H54 (cell line): ENCODE measurements at places on chromosomes 5 and 9.

DNA sequence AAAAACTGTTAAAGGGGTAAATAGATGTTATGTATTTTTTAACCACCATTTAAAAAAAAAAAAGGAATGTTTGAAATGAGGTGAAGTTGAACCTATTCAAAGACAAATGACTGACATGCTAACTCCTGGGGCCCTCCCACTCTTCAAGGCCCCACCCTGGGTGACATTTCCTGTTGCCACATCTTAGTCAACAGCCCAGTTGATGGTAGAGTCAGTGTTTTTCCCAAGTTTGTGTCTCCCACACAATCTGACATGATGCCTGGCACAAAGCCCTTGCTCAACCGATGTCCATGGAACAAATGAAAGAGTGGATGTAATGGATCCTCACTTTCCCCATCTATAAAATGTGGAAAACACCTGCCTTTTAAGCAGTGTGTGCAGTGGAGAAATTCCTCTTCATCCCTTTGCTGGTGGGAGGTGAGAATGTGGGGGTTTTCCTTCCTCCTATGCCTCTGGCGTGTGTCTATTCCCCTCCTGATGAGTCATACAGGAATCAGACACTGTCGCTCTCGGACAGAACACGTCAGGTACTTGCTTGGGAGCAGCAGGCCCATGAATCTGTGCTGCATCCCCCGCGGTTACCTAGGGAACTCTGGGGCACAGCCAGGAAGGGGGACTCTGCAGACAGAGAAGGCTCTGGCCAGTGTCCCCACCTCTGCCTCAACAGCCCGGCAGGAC lies 13.7 kb upstream of the ADRA1B start:
- no peak for DNase-seq

- no peak for DNase-seq
Measured at GRCh38 chr5:68240202-68240601, 24.6 kb downstream of the PIK3R1 start.

GRCh38 chr5:15936505-15937245 lies 242.9 kb downstream of the MARCHF11 start:
- DNase-seq, result no peak

GRCh38 chr9:2923766-2924379 lies 80.0 kb upstream of the PUM3 start:
- DNase-seq, result no peak

DNA sequence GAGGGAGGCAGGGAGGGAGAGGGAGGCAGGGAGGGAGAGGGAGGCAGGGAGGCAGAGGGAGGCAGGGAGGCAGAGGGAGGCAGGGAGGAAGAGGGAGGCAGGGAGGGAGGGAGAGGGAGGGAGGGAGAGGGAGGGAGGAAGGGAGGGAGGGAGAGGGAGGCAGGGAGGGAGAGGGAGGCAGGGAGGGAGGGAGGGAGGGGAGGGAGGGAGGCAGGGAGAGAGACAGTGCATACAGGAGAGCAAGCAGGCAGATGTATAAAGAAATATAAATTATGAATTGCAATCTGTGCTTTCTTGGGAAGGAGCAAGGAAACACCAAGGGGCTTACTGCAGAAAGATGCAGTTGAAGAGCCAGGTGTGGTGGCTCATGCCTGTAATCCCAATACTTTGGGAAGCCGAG lies 147.2 kb upstream of the PANK3 start:
- DNase-seq, result no peak

DNA sequence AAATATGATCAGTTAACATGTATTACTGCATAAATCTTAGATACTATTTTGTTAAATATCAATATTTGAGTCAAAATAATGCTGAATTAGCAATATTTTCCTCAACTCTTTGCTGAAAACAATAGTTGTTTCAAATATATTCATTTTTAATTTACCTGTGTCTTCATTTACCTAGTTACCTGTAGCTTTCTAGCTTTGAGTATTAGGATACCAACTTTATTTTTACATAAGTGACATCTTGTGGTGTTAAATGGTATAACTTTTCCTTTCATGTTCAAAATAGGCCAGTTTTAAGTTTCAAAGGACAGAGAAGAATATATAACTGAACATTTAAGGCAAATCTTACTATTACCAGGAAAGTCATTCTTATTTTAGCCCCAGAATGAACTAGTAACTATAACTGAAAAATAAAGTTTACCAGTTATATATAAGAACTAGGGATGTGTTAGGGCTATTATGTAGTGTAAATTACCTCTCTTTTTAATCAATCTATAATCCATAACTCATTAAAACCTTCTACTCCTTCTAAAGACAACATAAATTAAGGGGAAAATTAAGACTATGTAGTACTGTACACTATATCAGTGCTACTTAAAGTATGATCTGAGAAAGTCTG lies 25.3 kb downstream of the AP3B1 start:
- DNase-seq, result no peak

GRCh38 chr9:121365564-121365963 lies 4.5 kb downstream of the STOM start:
- DNase-seq, result no peak

DNA sequence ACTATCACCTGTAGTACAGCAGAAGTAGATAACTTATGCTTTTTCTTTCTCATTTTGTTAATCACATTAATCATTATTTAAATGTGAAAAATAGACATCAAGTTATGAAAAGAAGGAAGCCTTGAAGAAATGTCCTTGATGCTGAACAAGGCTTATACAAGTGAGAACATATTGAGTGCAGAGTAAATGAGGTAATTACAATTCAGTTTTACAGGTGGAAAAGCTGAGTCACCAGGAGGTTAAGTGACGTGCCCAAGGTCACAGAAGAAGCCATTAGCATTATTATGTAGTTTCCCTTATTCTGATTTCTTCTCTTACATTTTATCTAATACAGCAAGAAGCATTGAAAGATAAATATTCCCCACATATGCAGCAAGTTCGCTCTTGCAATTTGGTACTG lies 998.5 kb upstream of the CDH6 start:
- no peak for DNase-seq

- no peak for DNase-seq
Measured at GRCh38 chr9:71758785-71759184, 9.5 kb downstream of the CEMIP2 start.

GRCh38 chr9:33750307-33750838 lies 45.0 kb upstream of the PRSS3 start:
- DNase-seq, result peak; percentile 45

DNA sequence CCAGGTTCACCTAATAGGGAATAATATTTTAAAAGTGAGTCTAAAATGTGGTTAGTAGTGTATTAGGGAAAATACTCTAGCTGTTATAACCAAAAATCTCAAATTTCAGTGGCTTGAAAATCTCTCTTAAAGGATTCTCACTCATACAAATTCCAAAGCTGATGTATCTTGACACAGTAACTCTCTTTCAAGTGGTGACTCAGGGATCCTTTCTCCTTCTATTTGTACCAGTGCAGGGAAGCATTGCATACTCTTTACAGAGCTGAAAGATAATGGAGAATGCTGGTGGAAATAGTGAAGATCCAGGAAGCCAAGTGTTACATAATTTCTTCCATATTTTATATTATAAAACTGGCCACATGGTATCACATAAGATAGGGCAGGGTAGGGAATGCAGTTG lies 560.2 kb upstream of the CDH9 start:
- no peak for DNase-seq

DNA sequence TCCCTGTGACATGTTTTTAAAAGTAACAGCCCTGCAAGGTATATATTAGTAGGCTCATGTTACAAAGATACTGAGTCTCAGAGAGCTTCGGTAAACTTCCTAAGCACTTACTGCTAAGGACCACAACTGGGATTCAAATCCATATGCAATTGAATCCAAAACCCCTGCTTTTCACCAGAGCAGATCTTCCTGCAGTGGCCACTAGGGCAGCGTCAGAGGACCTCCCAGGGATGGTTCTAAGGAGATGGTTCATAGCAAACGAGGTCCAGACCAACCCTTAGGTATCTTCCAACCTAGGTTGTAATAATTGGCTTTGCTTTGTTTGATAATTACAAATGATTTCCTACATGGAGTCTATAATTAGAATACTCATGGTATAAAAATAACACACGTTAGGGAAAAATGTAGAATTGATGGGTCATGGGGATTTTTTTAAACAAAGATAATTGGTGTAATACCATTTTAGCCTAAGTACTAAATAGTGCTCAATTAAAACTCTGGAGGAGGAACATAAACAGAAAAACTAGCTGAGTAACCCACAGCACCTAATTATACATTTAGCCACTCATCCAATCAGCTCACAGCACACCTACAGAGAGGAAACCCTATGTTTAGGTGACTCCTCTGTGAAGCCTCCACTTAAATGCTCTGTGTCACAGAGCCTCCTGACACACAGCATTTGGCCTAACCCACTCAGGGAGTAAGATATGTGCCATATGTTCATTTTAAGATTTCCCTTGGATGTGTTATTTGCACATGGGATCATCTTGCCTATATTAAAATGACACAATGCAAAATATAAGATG lies 10.0 kb upstream of the CAST start:
- no peak for DNase-seq

DNA sequence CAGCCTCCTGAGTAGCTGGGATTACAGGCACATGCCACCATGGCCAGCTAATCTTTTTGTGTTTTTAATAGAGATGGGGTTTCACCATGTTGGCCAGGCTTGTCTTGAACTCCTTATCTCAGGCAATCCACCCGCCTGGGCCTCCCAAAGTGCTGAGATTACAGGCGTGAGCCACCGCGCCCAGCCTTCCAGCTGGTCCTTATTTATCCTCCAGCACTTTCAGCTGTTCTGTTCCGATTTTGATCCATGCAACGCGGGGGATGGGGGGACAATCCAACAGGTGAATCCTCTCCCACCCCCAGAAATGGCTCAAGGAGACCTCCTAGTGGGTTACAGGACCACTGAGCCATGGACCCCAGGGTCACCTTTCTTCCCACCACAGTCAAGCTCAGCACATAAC lies 14.7 kb upstream of the CDKN2AIPNL start:
- no peak for DNase-seq

GRCh38 chr9:129761901-129762369 lies 9.1 kb upstream of the PTGES start:
- no peak for DNase-seq

DNA sequence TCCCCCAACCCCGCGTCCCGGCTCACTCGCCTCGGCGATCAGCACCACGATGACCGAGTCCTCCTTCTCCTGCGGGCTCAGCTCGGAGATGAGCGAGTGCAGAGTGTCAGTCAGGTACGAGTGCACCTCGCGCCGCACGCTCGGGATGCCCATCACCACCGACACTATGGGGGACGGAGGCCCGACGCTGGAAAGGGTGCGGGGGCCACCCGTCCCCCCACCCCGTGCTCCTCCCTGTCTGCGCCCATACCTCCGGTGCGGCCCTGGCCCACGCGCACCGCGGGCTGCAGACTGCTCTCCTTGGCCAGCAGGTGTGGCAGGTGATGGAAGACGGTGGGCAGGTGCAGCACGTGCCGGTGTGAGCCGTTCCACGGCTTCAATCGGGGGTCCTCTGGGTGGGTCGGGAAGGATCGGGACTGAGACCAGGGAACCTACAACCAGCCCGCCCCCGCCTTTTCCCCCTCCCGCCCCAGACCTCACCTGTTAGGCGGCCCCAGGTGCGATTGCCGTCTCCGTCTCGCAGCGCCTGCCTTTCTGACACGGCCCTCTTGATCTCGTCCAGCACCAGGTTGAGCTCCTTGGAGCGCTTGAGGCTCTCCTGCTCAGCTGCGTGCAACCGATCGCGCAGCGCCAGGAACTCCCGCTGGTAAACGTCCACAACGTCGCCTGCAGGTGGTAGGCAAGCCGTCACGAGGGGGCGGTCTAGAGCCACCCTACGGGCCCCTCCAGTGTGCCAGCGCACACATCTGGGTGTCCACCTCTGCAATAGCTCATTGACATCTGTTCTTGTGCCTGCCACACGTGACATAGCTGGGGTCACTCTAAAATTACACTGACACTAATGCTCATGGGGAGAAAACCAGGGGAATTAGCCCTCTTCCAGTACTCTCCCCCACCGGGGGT lies 5.1 kb downstream of the MGAT4B start:
- no peak for DNase-seq

DNA sequence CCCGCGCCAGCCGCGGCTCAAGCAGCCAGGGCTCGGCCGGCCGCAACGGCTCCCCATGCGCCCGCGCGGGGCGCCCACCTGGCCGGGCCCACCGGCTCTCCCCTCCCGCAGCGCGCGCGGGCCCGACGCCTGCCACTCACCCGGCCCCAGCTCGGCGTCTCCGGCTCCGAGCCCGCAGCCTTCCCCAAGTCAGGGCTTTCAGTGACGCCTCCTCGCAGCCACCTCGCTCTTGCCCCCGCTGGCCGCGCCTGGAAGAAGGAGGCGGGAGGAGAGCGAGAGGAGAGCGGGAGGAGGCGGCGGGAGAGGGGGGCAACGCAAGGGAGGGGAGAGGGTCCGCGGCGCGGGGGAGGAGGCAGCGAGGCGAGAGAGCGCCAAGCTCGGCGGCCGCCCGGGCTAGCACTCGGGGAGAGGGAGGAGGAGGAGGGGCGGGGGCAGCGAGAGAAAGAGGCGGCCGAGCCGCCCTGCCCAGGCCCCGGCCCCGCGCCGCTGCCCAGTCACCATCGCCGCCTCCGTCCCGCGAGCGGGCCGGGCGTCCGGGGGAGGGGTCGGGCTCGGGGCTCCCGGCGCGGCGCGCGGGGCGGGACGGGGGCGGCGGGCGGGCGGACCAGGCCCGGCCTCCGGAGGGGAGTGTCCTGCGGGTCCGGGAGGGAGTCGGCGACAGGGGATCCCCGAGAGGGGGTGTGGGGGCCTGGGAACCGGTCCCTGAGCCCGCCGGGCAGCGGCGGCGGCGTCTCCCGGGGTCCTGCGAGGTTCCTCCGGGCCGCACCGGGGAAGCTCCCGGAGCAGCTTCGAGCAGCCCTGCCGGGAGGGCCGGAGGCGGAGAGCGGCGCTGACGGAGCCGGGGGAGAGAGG lies at the start of gene LHFPL2:
TSS of gene LHFPL2 (minus strand) at position 414 of the 852 bp plus-strand sequence. CDS start 138,559 bp downstream, outside the sequence.
- no peak for DNase-seq

GRCh38 chr5:75053304-75054133 lies 1.2 kb upstream of the GCNT4 start:
- no peak for DNase-seq

GRCh38 chr5:20832204-20833080 lies 844.4 kb upstream of the CDH18 start:
- DNase-seq, result no peak

DNA sequence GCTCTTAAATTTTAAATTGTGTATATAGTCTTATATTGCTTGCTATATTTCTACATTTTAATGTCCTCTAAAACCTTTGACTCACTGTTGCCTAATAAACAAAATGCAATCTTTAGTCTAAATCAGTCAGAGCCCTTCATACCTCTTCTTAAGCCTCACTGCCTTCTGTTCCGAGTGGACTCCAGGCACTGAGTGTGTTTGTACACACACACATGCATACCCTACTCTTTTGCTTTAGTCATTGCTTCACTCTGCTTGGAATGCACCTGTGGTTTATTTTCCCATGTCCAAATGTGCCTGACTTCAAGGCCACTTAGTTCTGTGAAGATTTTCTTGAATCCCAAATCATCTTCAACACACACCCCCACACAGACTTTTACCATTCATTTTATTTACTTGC lies 60.9 kb downstream of the SLC12A2 start:
- DNase-seq, result no peak

DNA sequence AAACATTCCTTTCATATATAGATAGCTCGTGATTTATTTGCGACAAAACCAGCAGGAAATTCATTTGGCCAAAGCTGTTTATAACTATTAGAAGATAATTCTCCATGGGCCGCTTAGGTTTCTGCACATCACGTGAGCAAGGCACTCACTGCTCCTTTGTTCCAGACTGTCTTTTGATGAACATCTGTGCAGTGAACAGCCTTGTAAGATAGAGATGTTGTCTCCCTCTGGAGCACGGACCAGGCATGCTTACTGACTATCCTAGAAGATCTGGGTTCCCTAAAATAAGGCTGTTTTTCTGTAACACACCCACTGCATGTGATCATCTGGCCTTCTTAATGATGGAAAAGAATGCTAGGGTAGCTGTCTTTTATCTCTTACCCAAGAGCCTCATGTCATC lies 30.9 kb downstream of the YIPF5 start:
- no peak for DNase-seq

- no peak for DNase-seq
Measured at GRCh38 chr9:131299346-131299960, 9.9 kb downstream of the PLPP7 start.
